Stimulated activated CD8-positive, alpha-beta memory T cell treated with anti-CD3 and anti-CD28 coated beads, Interleukin-12 subunit alpha, Interleukin-12 subunit beta, amount 100 ng/mL, for 4 hours (primary cell): ENCODE measurements at places on chromosomes 11 and 22.

DNA sequence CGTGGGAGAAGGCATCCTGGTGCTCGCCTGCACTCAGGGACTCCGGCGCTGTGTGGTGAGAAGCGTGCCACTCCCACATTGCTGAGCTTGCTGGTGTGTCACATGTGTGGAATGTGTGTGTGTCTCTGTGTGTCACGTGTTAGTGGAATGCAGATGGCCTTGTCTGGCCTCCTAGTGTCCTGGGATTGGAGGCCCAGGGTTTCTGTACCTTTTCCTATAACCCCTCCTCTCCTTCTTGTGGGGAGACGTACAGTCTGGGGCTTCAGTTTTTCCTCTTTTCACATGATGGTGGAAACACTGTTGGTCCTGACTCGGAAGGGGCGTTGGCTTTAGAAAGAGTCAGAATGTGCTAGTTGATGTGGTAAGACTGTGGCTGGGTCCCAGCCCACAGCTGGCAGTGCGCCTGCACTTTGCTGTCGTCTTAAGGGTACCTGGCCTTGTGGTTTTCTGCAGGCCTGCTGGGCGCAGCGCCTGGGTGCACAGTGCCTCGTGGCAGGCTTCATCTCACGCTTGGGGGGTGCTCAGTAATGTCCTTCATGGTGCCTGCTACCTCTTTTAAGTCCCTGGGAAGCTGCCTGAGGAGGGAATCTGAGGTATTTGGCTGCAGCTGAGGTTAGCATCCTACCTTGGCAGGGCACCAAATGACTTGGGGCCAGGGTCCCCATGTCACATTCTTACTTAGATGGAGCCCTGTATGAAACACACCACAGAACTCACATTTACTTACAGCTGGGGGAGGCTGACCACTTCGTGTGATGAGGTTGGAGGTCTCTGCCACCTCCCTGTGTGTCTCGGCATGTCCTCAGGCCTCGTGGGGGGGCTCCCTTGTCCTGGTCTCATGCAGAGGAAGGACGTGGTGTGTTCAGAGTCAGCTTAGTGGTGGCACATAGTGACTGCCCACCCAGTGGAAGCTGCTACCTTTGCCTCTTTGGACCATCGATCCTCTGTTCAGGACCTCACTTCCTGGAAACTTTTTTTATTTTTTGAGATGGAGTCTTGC lies 61.9 kb downstream of the MED15 start:
- peak; percentile 58 for DNase-seq

- DNase-seq: no peak
These were observed 312.9 kb upstream of the CCDC90B start for GRCh38 chr11:83599066-83599465.

DNA sequence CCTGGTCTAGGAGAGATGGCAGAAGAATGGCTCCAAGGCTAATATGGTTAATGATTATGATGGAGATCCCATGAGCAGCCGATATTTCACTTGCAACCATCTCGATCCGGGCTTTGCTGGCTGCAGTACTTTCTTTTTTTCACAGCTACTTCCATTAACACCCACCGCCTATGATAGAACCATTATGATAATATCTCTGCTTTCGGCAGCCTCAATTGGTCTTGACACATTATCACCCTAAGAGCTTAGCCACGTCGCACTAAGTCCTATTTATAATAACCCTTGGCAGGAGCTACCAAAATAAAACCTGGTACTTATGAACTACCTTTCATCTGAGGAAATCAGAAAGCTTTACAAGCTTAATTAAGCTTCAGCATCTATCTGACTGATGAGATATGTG lies 7.6 kb upstream of the FJX1 start:
- no peak for DNase-seq

DNA sequence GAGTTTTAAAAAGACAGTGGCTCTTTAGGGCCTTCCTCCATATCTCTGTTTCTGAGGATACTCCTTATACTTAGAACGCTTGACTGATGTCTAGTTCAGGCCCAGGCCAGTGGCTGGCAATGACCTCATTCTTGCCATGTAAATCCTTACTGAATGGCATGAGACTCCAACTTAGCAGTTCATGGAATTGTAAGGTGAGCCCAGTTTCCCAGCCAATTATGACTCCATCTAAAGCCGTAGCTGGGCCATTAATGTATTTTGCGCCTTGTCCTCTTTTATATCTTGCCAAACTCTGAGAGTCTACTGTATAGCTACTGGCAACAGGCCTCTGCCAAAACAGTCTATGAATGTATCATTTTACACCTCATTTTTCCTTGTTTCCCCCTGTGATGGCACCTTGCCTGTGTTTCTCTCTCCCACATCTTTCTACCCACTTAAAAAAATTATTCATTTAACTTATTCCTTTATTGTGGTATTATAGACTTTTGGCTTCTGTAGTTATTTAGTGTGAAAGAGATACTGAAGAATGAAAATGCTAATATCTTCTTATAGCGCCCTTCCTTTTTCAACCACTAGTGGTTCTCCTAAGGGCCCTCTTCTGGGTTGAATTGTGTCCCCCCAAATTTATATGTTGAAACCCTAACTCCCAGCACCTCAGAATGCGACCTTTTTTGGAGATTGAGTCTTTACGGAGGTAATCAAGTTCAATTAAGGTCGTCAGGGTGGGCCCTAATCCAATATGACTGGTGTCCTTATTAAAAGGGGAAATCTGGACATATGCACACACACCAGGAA lies 67.4 kb downstream of the ZNRF3 start:
- DNase-seq: no peak

DNA sequence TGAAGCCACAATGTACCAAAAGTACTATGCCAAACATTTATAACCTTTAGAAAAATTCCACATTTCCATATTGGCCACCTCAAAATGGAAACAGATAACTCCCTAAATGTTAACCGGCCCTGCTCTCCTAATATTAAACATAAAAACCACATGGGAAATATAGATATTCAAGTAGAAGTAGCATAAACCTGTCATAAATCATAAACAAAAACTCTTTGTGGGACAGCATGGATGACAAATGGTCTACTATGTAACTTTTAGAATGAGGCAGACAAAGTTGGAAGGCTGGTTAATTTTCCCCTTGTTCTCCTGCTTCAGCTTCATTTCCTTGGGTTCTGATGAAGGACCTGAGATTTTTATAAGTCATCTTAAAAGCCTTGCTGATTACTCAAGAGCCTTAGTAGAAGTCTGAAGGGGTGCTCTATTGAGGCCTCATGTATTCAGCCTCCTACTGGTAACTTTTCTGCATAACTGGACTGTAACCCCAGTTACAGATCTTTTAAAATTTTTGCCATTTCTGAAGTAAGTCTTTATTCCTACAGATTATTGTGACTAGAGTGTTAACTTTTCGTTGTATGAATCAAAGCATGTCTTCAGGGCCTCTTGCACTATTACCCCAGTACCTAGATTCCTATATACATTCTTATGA lies 116.4 kb downstream of the STIM1 start:
- DNase-seq: no peak

DNA sequence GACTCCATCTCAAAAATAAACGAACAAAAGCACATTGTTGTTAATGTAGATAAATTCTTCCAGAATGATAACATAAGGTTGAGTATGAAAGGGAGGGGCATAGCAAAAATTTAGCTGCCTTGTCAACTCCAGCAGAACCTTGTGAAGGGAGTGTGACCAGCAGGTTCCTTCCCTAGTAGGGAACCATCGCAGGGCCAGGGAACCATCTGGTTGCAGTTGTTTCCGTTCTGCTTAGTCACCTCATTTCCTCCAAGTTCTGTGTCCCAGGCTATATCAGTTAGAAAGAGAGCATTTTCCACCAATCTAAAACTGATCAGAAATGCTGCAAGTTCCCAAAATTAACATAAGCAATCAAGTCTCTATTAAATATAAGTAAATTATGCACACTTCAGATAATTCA lies 126.7 kb upstream of the BLID start:
- no peak for DNase-seq

GRCh38 chr11:34284156-34284555 lies 73.7 kb downstream of the ABTB2 start:
- DNase-seq: no peak

GRCh38 chr22:39239561-39240423 lies 5.0 kb downstream of the PDGFB start:
- no peak for DNase-seq

DNA sequence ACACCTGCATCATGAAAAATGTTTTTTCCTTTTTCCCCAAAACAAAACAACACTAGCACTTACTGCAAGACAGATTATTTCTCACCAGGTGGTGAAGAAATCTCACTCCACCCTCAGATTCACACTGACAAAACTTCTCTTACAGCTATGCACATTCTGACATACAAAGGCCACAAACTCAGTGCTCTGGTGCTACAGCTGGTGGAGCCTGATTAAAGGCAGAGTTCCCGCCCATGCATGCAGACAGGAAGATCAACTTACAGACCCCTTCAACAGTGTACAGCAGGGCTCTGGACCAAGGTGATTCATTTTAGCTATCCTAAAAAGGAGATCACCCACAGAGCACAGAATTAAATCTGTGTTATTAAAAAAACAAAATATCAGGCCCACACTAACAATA lies 112.6 kb downstream of the CADM1 start:
- DNase-seq: no peak

- no peak for DNase-seq
These were observed 1293.9 kb downstream of the JRKL start for GRCh38 chr11:97683733-97684132.

DNA sequence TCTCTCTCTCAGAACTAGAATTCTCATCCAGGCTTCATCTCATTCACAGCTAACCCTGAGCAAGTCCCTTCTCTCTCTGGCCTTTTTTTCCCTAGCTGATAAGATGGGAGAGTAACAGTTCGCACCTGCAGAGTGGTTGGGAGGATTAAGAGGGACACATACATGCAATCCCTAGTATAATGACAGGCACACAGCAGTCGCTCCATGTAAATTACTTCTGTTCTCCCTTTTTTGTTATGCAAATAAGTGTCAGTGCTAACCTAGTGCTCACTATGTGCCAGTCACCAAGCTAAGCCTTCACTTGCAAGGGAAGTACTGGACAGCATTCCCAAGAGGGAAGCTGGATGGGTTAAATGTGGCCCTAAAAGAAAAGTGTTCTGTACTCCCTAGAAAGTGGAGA lies 63.4 kb downstream of the TENM4 start:
- no peak for DNase-seq

- DNase-seq: no peak
These were observed 1004.5 kb upstream of the CCDC90B start for GRCh38 chr11:84290647-84291046.

DNA sequence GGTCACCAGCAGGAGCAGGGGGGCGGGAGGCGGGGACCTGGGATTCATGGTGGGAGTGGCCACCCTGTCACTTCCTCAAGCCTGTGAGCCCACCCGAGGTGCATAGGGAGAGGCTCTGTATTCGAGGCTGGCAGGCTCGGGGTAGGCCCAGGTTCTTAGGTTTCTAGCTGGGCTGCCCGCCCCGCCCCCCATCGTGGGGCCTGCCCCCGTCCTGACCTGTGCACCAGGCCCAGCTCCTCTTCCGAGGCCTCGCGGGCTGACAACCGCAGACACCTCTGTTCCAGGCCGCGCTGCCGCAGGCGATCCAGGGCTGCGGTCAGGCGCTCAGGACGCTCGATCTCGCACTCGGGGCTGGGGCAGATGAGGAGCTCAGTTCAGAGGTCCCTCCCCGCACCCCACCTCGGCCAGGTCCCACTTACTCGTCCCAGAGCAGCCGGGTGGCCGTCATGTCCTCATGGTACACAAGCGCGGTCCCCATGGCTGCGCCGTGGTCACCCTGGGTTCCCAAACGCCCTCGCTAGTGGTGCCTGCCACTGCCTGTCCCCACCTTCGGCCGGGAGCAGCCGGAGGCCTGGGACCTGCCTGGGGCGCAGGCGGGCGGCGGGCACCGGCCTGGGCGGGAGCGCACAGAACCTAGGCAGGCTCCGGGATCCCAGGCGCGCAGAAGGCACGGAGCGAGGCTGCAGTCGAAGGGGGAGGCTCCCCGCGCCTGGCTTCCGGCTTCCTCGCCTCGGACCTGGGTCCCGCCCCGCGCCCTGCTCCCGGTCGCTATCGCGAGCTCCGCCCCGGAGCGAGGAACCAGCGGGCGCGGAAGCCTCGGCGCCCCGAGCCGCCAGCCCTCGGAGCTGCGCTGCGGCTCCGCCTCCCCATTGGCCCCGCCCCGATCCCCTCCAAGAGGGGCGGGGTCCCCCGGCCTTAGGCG lies at the start of gene HDAC10:
Gene HDAC10, minus strand, starts transcription at position 711 of the 922 bp plus-strand sequence. Its CDS starts 233 bp downstream, at position 478.
- DNase-seq: peak; percentile 65

DNA sequence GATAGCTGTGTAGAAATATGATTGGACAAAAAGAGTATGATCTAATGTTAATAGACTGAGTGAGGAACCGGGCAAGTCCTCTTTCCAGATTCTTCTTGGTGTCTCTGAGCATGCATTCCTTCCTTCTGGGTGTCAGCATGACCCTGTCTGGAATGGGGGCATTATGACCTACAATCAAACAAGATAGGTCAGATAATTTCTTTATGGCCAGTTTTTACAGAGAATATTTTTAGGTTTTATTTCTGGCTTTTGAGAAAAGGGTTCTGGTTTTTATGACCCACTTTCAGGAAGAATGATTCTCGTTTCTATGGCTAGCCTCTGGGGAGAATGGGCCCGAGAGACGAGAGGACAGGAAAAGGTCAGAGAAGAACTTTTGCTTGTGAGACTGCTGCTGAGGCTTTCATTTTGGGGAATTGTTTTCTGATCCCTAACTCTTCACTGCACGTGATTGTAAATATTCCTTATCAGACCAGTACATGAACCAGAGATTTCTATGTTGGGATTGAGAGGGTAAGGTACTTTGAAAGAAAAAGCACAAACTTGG lies 383.8 kb downstream of the AASDHPPT start:
- DNase-seq: no peak

DNA sequence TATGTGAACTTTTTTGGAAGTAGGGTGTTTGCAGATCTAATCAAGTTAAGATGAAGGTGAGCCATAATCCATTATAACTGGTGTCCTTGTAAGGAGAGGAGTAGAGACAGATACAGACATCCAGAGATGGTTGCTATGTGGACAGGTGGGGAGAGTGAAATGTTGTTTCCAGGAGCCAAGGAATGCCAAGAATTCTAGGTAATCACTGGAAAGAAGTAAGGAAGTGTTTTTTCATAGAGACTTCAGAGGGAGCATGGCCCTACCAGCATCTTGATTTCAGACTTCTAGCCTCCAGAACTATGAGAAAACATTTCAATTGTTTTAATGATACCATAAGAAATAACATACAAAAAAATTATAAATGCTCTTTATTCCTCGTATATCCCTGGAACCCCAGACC lies 320.5 kb upstream of the ANO3 start:
- DNase-seq: no peak

DNA sequence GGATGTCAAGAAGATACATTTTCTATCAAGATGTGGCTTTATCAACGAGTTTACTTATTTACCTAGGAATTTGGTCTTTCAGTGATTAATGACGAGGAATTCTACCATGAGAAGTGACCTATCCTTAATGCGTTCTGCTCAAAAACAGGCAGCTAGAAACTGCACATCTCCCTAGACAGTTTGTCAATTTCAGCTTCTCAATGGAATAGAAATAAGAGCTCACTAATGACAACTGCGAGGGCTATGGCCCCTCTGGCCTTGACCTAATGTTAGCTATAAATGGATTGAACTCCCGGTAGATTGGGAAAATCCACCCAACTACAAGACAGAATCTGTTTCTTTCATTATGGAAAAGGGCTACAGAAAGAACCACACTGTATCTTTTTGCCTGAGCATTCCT lies 223.4 kb downstream of the CADM1 start:
- DNase-seq: no peak
